OCI-M1 (cell line): ENCODE measurements at places on chromosomes 3 and 15.

DNA sequence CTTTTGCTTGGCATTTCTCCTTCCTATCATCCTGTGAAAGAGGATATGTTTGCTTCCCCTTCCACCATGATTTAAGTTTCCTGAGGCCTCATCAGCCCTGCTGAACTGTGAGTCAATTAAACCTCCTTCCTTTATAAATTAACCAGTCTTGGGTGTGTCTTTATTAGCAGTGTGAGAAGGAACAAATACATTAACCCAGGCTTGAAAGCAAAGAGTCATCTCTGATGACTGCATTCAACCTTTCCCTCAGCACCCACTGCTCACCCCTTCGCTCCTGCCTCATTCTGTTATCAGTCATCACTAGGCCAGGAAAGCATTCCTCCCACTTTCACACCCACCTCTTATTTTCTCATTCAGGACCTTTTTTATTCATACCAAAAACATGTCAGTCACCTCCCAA lies 59.6 kb upstream of the CASR start:
- no peak for DNase-seq

DNA sequence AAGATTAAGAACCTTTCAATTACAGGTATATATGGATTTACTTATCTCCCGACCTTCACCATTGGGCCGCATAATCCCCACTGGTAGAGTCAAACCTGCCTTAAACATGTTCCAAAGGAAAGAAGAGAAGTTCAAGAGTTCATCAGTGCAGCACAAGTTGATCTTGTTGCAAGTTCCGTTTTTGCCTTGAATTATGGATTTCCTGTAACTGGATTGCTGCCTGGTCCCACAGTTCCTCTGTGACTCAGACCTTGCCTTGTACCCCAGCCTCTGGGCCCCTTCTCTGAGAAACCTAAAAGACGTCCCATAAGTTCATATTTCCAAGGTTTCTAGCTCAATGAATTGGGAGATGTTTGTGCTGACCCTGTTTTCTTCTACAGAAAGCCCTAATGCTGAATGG lies 112.5 kb upstream of the THBS1 start:
- peak; percentile 15 for DNase-seq

- DNase-seq: peak; percentile 85
Measured at GRCh38 chr3:193605876-193606275, 12.9 kb downstream of the OPA1 start.

- DNase-seq: peak; percentile 25
Measured at GRCh38 chr15:80695099-80695910, at the start of gene ABHD17C. Gene ABHD17C, plus strand, starts transcription at chr15:80695310. Its CDS starts 120 bp downstream, at chr15:80695430.

GRCh38 chr3:104916971-104917370 lies 449.7 kb upstream of the ALCAM start:
- no peak for DNase-seq

DNA sequence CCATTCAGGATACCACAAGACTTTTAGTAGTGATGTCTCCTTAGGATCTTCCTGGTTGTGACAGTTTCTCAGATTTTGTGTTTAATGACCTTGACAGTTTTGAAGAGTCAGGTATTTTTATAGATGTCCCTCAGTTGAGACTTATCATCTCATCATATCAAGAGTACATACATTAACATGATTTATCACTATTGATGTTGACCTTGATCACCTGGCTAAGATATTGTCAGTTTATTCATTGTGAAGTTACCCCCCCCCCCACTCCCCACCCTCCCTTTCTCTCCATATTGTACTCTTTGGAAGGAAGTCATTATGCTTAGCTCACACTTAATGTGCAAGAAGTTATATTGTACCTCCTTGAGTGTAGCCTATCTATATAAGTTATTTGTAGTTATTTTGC lies 42.9 kb downstream of the MGA start:
- no peak for DNase-seq

DNA sequence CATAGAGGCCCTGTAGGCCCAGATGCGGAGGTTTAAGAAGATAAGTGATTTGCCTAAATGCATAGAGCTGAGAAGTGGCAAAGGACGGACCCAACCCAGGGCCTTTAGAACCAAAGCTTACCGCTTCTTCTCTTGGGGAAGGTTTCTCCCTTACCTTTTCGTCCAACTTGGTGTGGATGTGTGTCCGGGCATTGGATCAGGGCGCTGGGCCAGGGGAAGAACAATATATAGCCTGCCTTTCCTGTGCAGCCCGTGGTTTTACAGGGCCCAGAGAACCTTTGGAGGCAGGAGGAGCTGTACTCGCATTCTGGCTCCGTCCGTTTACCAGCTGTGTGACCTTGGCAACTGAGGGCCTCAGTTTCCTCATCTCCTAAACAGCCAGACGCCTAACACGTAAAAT lies 686 bp upstream of the P3H2 start:
- no peak for DNase-seq

- no peak for DNase-seq
Measured at GRCh38 chr15:25989327-25989726, 126.2 kb upstream of the ATP10A start.

DNA sequence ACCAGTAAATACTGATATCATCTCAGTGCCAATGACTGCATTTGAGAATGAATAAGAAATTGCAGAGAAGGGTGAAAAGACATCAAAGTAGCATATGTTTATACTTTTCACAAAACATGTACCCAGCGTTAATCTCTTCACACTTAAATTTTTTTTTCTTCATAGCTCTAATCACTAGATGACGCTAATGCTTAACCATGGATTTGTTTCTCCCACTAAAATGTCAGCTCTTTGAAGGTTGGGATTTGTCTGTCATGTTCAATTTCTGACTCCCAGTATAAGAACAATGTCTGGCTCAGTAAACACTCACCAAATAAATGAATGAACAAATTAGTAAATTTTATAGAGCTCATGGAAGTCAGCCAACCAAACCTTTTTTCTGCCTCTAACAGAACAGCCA lies 78.3 kb upstream of the LMCD1 start:
- no peak for DNase-seq

- no peak for DNase-seq
Measured at GRCh38 chr3:142218703-142219102, 6.7 kb downstream of the GK5 start.

DNA sequence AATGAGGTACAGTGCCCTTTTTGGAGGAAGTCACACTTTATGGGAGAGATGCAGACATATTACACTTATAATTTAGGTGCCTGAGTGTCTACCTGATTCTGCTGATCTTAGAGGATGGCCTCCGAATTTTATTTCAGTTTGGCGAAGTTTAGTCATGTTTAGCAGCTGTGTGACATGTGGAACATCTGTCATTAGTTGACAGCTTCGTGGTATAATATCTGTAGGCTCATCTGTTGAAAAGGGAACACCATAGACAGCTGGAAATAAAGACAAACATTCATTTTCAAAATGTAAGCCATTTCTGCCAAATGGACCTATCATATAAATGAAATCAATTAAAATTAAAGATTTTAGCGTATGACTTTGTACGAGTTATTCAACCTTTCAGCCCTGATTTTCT lies 165.4 kb downstream of the CFAP20DC start:
- DNase-seq: peak; percentile 39

DNA sequence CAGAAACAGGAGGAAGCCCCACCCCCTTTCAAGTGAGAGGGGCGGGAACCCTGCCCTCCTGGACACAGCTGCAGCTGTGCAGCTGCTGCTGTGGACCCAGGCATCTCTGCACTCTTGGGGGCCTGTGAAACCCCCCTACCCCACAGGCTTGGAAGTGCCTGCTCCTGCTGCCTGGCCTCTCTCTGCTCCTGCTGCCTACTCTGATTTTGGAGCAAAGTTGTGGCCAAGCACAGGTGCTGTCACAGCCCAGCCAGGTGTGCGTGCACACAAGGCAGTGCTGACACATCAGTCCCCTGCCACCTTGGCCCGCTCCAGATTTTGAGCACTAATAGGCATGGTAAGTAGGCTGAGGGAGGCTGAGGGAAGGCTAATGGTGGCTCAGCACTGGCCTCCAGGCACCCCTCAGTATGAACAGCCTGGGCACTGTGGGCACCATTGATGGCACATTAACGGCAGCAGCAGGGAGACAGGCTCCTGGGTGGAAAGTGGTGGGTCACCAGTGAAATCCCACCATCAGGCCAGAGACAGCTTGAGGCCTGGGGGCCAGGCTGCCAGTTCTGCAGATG lies 890.9 kb downstream of the GBE1 start:
- DNase-seq: no peak

DNA sequence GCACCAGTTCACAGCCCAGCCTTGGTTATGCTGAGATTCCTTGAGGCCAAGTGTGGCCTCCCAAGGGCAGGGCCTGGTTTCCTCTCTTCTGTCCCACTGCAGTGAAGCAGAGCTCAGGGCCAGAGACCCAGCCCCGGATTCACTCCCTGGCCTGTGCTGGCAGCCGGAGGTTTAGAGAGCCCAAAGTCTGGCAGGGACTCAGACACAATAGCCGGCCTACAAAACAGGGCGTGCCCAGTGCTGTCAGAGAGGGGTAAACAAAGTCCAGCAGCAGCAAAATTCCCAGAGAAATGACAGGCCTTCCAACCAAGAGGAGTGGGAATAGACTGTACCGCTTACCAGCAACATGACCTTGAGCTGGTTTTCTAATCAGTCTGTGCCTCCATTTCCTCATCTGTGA lies 14.0 kb downstream of the VIPR1 start:
- DNase-seq: no peak

DNA sequence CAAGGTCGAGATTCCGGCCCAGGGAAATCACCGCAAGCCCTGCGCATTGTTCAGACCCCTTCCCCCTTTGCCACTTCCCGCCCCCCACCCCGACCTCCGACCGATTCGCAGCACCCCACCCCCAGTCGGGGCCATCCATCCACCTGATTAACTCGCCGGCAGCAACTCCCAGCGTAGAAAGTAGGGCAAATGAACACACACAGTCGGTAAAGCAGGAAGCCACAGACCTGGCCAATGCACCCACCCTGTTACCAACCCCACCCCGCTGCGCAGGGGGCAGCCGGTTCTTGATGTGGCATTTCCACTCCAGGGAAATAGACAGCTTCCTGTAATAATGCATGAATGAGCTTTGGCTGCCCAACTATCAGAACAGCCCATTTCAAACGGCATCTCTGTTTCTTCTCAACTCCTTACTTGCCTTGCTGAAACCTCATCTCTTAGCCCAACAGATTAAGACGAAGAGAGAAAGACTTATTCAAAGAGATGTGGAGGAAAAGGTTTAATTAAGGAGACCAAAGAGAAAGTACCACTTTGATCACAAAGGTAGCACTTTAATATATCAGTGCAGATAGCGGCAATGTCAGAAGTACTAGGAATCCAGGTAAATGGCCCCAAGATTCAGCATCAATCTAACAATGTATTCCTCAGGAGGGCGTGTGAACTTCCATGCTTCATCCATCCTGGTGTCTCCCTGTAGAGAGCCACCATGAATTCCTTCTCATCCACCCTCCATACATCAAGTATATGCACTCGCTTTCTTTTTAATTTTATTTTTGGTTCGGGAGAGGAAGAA lies 1.9 kb downstream of the TNIK start:
- peak; percentile 26 for DNase-seq

GRCh38 chr3:191414732-191415131 lies 46.2 kb upstream of the PYDC2 start:
- no peak for DNase-seq

DNA sequence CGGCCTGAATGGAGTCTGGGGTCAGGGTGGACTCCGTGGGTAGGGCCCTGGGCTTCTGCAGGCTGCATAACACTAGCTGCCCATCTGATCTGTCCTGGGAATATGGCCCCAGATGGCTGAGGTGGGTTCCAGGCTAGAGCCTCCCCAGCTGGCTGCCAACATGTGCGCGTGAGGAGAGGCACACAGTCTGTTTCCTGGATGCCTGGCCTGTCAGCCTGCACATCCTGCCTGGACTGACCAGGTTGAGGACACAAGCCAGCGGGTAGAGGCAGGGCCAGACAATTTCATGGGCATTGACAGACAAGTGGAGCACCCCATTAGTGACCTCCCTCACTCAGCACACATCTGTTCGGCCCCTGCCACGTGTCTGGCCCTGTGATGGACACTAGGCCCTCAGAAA lies 29.8 kb upstream of the RPL29 start:
- DNase-seq: no peak

- DNase-seq: no peak
Measured at GRCh38 chr15:31311735-31312619, 14.7 kb upstream of the KLF13 start.

DNA sequence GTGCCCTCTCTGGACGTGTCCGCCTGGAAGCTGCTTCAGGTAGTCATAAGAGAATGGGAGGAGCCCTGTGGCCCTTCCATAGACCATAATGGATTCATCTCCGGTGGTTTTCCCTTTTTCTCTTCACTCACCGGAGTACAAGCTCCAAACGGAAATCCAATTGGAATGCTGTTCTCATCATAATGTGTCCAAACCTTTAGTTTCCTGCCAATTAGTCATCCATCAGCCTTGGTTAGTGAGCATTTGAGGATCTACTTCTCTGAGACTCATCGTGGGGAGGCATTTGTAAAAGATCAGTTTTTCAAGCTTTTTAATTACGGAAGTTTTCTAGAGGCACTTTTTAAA lies 34.9 kb downstream of the ABHD2 start:
- DNase-seq: no peak

- no peak for DNase-seq
Measured at GRCh38 chr15:56675930-56676329, 57.4 kb downstream of the ZNF280D start.

GRCh38 chr15:47360305-47360704 lies 357.0 kb upstream of the SEMA6D start:
- no peak for DNase-seq

DNA sequence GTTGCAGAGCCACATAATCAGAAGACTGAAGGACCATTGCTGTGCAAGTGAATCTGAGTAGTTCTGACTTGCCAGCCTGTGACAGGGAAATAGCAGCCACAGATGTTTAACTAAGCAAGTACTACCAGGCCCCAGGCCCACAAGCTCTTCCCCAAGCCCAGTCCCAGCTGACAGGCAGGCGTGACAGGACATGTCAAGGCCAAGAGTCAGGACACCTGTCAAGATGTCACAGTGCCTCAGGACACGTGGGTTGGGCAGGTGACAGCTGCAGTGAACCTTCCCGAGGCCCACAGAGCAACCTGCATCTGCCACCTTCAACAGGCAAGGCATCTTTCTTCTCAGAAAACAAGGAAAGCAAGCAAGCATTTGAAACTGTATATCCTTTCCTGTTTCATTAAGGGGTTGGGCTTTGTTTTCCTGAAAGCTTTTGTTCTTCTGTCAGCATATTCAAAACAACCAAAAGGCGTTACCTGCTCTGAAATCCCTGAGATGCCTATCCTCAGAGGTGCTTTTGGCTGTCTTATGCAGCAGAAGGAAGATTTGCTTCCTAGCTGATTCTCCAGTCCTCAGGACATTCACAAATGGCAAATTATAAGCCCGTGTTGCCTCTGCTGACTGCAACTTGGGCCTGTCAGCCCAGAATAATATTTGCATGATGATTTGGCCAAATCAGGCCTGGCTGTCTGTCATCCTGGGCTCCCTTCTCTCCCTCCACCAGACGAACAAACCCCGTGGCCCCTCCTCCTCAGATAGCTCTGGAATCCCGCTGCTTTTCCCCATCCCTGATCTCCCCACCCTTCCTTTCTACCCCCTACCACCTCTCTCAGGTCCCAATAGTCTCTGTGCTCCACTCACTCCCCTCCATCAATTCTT lies 171.8 kb upstream of the WNT5A start:
- DNase-seq: no peak

GRCh38 chr3:66236281-66236680 lies 15.5 kb downstream of the SLC25A26 start:
- DNase-seq: peak; percentile 1
